Stimulated activated CD4-positive, alpha-beta T cell treated with anti-CD3 and anti-CD28 coated beads, TNF-alpha, amount 100 ng/mL, for 4 hours (primary cell): ENCODE measurements at places on chromosomes 12 and 14.

DNA sequence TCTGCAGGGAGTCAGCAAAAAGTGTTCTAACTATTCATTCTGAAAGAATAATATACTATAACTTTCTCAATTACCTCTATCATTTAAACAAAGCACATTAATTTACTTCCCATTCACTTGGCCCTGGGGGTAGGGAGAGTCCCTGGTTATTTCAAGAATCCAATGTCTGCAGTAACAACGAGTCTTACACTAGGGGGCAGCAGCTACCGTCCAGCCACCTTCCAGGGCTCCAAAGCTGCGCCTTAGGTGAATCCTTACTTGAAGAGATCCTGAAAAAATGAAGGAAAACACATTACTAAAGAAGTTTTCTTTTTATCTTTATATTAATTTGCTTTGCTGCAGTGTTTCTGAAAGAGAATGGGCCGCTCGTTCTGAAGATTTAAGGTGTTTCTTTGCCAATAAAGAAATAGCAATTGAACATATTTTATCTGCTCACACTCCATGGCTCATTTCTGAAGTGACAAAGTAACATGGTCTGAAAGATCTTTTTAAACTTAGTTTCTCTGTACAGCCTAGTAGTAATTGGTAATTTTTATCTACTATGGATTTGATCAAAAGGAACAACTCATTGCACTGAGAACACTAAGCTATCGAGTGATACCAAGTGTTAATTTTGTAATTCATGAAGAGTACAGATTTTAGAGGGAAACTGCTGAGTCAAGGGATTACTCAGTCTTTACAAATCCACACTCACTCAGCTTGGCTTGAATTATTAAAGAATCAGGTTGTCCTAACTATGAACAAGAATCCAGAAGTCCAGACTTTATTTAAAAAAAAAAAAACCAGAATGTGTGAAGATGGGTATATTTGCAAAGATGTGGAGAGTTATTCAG, 27.6 kb downstream of the BHLHE41 start:
- DNase-seq: peak; percentile 9

DNA sequence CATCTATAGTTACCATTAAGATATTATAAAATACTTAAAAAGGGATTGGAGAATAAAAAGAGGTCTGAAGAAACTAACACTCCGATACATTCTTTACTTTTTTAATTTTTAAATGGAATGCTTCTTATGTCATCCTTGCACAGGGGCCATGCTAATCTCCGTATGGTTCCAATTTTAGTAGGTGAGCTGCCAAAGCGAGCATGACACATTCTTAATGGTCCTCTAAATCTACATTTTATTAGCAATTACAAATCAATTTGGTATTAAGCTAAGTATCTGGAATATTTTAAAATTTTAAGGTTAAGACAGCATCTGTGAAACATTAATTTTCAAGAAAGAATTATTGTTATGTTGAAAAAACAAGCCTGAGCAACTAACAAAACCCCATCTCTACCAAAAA, 6.2 kb upstream of the ARID4A start:
- DNase-seq: no peak

- no peak for DNase-seq
Observed at GRCh38 chr14:45807178-45807899, 554.3 kb upstream of the MIS18BP1 start.

- DNase-seq: no peak
Observed at GRCh38 chr14:74616507-74616906, 4.5 kb upstream of the LTBP2 start.

DNA sequence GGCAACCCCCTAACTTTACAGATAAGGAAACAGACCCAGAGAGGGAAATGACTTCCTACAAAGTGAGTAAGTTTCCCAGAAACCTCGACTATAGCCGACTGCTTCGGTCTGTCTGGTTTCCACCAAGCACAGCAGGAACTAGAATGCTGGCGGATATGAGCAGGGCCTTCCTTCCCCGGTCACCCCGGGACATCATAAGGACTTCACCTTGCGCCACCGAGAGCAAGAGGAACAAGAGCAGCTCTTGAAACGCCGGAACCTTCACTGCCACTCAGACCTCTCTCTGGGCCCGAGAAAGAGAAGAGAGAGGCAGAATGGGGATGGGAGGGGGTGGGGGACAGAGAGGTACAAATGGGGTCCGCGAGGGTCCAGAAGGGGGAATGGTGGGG, 29.4 kb upstream of the GPR68 start:
- no peak for DNase-seq

GRCh38 chr12:27076928-27077327, 5.5 kb downstream of the C12orf71 start:
- no peak for DNase-seq

DNA sequence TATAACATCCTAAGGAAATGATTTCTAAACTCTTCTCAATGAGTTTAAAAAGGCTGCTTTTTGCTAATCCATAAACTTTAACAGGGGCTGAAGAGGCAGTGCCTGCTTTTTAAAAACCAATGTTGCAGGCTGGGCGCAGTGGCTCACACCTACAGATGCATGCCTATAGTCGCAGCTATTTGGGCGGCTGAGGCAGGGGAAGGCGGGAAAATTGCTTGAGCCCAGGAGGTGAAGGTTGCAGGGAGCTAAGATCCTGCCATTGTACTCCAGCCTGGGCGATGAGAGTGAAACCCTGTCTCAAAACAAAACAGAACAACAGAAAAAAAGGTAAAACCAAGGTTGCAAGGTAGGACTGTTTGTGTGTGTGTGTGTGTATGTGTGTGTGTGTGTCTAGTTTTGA, 531.2 kb downstream of the DIO2 start:
- DNase-seq: no peak

DNA sequence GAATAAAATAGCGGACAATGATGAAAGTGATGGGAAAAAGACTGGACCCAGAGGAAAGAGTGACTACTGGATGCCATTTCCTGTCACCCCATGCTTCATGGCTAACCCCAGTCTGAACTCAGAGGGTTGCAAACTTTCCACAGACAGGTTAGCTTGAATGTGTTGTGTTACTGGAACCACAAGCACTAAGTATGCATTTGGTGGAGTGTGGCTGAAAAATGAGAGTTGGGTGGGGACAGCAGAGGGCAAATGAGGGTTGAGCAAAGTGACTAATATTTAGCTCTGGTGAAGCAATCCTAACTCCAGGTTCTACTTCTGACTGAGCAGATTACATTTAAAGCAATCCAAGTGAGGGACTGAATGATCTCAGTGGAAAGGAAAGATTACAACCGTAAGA, 1.6 kb downstream of the SLC16A7 start:
- DNase-seq: peak; percentile 35

DNA sequence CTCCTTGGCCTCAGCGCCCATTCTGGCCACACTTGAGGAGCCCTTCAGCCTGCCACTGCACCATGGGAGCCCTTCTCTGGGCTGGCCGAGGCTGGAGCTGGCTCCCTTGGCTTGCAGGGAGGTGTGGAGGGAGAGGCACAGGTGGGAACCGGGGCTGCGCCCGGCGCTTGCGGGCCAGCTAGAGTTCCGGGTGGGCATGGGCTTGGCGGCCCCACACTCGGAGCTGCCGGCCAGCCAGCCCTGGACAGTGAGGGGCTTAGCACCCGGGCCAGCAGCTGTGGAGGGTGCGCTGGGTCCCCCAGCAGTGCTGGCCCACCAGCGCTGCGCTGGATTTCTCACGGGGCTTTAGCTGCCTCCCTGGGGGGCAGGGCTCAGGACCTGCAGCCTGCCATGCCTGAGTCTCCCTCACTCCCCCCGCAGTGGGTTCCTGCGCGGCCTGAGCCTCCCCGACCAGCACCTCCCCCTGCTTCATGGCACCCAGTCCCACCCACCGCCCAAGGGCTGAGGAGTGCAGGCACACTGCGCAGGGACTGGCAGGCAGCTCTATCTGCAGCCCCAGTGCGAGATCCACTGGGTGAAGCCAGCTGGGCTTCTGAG, 28.0 kb downstream of the TMEM117 start:
- no peak for DNase-seq

DNA sequence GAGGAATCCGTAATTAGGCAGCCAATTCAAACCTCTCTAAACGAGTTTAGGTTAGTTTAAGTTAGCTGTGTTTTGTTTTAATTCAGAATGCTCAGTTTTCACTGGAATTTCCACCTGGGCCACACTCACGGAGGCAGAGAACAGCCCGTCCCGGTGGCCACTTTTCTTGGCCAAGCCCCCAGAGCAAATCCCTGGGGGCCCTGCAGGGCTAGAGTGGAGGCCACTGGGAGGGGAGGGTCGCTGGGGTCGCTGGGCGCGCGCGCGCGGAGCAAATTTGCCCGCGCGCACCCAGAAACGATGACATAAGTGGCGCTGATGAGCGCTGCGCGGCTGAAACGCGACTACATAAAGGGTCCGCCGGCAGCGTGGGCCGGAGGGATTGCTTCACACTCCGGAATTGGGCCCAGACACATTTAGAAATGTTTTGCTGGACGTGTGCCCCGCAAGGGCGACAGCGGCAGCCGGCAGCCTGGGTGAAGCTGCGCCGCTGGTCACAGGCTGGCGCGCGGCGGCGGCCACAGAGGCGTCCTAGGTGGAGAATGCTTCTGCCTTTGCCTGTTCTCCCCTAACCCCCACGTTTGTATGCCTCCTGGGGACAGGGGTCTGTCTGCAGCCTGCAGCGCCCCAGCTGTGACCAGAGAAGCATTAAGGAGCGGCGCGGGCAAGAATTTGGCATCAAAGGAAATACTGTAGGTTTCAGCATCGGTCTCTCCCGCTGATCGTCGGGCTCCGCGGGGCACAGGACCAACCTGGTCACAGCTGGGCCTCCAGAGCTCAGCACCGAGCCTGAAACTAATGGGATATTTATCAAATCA, 37.9 kb upstream of the TBX5 start:
- DNase-seq: no peak

DNA sequence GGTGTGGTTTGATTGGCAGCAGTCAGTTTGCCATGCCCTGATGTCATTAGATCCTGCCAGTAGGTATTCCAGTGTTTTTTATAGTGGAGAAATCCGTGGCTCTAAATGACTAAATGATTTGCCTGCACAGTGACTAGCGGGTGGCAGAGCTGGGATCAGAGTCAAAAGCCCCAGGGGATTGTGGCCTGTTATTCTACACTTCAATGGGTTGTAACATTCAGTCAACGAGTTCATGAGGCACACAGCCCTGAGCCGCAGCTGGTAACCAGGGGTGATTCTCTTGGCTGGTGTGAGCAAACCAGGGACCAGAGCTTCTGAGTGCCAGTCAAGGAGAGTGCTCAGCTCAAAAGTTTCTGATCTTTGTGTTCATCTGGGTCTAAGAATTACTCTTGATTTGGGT, 1.8 kb downstream of the MYH6 start:
- DNase-seq: no peak

- DNase-seq: no peak
Observed at GRCh38 chr12:112219195-112219594, 93.8 kb downstream of the TRAFD1 start.

- DNase-seq: no peak
Observed at GRCh38 chr14:76984297-76984696, 44.2 kb downstream of the IRF2BPL start.

- DNase-seq: no peak
Observed at GRCh38 chr12:112627851-112628250, 163.7 kb upstream of the RPH3A start.

DNA sequence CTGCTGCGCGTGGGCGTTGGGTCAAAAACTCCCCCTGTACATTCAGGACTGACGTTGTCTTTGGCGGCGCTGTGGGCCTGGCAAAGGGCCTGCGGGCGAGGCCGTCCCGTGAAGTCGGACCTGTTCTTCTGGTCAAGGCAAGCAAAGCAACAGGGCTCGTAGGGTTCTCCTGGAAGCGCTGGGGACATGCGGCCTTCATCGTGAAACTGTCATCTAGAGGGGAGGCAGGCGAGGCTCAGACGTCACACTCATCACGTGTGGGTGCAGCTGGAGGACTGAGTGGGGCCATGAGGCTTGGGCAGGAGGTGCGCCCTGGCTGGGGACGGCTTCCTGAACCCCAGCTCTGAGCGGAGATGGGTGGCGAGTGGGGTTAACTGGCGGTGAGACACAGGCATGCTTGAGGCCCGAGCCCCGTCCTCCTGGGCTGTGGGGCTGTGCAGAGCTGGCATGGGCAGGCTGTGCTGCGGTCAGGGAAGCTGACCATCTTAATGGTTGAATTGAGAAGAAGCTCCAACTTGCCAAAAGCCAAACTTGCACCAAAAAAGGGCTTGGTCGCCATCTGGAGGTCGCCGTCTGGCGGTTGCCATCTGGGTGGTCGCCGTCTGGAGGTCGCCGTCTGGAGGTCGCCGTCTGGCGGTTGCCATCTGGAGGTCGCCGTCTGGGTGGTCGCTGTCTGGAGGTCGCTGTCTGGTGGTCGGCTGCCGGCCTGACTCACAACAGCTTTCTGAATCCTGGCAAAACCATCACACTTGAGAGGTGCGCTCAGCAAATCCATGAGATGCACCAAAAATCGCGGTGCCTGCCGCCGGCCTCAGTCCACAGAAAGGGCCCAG, 66.2 kb downstream of the NOC4L start:
- DNase-seq: no peak

- DNase-seq: no peak
Observed at GRCh38 chr14:95340201-95340697, 20.5 kb upstream of the CLMN start.

GRCh38 chr12:9347328-9348127, 139.3 kb upstream of the PZP start:
- no peak for DNase-seq

DNA sequence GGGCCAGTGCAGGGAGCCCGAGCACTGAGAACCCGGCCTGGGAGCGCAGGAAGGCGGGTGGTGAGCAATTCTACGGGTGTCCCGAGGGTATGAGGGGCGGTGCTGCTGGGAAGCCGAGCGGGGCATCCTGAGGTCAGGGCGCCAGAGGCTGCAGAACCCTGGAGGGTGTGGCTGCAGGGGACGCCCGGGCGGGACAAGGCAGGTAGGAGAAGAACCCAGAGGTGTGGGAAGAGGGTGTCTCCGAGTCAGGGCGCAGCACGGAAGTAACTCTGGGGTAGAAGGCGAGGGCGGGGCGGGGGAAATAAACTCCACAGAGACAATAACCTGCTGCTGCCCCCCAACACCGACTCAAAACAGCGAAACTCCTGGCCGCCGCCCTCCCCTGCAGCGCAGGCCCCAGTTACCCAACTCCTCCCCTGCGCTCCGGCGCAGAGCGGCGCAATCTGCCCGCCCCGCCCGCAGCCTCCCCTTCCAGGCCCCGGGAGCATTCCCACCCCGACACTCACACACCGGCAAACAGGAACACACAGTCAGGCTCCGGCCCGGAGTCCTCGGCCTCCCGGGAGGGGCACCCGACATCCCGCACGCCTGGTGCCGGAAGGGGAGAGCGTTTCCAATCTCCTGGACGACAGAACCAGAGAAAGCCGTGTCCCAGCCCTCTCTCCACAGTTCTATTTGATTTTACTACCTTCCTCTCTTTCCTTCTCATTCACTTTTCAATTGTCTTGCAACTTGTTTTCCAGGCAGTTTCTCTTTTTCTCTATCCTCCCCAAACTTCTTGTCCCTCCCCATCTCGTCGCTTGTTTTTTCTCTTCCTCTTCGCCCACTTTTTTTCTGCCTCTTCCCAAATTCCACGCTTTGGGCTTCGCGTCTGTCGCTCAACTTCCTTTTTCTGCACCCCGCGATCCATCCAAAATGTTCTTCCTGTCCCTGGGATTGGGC, 2.4 kb downstream of the HRK start:
- DNase-seq: no peak

DNA sequence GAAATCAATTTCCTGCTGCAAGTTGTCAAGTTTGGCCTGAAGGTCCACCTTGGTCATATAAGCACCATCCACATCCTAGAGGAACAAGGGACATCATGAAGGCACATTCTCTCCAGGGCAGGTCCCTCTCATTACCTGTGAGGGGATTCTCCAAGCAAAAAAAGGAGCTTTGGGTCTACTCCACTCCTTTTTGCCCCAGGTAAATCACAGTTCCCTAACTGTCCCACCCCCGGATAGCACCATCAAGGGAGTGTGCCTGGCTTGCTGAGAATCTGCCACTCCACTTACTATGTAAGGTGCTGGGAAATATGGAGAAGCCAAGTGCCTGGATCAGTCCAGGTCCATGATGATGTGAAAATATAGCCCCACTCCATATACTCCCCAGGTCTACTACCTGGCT, 2.5 kb downstream of the KRT1 start:
- DNase-seq: no peak
